ENCODE measurements at places on chromosomes 12 and 14. TPM values are rescaled to one million over a fixed set of nuclear protein-coding genes. Genes with fewer than 3 reads are reported as not detected.

- DNase-seq: no peak
Measured at GRCh38 chr12:57518176-57518919, 2.0 kb downstream of the DDIT3 start.

- DNase-seq: no peak
Measured at GRCh38 chr12:98403385-98403784, 112.0 kb upstream of the TMPO start.

GRCh38 chr12:18583655-18584054 is 154.2 kb downstream of the PLCZ1 start:
- DNase-seq: no peak

CEBPE gene
- total RNA-seq: not detected

DNA sequence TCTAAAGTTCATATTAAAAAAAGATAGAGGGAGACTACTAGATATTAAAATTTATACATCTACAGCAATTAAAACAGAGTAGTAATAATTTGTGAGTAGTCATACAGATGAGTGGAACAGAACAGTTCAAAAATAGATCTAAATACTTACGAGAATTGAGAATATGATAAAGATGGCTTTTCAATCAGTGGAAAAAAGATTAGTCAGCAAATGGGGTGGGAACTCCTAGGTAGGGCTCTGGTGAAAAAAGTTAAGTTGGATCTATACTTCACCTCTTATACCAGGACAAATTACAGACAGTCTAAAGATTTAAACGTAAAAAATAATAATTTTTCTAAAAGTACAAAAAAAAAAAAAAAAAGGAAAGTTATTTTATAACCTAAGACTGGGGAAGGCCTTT is 66.9 kb downstream of the GPATCH2L start:
- no peak for DNase-seq

CLEC4C gene
- total RNA-seq: not detected

MYF5 gene
- total RNA-seq: not detected

- DNase-seq: no peak
Measured at GRCh38 chr14:96844857-96845570, 47.8 kb downstream of the VRK1 start.

TAS2R42 gene
- not detected for total RNA-seq

DNA sequence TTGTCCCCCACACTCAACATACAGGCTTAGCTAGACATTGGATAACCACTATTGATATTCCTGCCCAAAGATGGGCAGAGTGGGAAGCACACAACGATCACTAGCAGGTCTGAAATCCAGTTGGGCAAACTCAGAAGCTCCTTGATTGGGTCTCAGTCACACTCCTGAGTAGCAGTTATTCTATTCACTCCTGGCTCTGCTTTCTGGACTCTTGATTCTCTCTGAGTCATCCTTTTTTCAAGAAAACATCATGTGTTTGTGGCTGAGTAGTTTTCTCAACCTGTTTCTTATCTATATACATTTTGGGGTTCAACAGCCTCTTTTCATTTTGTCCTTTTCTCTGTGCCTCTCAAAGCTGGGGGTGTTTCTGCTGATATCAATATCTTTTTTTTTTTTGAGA is 46.0 kb upstream of the MANSC4 start:
- no peak for DNase-seq

RFX4 gene
- total RNA-seq: not detected

DNA sequence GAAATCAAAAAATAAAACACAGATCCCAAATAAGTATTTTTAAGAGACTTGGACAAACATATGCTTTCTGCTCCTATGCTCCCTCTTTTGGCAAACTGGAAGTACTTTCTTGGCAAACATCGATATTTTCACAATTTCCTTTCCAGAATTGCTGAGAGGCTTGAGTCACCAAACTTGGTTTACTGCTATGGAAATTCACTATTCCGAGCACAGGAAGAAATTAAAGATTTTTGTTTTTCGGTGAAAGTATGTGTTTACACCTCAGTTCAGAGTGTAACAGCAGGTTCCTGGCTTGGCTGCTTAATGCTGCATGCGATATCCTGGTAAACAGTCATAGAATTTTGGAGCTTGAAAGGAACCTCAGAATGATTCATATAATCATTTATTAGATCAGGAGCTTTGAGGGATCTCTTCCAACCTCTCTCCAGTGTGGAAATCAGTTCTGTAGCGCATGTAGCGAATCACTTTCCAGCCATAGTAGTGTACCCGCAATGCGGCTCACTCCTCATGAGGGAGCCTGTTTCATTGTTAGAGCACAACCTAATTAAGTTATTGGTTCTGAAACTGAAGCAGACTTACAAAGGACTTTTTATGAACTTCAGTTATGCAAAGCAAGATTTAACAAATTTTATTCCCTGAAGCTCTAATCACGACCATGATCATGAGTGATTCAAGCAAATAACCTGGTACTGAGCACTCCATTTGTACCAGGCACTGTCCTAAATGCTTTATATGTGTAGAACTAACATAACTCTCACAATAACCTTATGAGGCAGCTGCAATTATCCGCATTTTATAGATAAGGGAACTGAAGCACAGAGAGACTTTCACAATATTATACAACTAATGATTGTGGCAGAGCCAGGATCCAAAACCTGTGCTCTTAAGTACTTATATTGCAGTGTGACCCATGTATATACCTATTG is 56.4 kb upstream of the ATP2A2 start:
- peak; percentile 28 for DNase-seq

GRCh38 chr12:103677905-103678304 is 90.8 kb downstream of the STAB2 start:
- no peak for DNase-seq

- no peak for DNase-seq
Measured at GRCh38 chr12:42462486-42462885, 127.1 kb downstream of the PRICKLE1 start.

DNA sequence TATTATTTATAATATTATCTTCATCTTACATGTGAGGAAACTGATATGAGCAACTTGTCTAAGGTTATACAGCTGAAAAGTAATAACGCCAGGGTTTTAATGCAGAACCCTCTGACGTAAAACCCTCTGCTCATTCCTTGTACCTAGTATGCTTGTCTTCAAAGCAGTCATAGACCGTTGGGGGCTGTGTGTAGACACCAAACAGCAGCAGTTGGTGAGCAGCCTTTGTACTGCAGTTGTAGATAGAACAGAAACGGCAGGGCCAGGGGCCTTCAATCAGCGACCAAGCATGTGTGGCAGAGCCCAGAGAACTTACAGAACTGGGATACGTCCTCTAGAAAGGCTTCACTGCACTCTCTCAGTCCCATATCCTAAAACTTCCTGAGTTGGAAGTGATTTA is 28.1 kb downstream of the EVL start:
- no peak for DNase-seq

DNA sequence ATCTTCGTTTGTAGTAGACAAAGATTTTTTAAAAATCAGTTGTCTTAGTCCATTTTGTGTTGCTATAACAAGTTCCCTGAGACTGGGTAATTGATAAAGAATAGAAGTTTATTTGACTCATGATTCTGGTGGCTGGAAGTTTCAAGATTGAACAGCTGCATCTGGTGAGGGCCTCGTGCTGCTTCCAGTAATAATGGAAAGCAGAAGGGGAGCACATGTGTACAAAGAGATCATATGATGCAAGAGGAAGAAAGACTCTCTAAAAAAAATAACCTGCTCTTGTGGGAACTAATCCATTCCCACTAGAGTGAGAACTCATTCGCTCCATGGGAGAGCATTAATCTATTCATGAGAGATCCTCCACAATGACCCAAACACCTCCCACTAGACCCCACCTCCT is 24.8 kb downstream of the MUCL1 start:
- DNase-seq: no peak

- no peak for DNase-seq
Measured at GRCh38 chr12:117466677-117467362, 105.4 kb upstream of the NOS1 start.

DNA sequence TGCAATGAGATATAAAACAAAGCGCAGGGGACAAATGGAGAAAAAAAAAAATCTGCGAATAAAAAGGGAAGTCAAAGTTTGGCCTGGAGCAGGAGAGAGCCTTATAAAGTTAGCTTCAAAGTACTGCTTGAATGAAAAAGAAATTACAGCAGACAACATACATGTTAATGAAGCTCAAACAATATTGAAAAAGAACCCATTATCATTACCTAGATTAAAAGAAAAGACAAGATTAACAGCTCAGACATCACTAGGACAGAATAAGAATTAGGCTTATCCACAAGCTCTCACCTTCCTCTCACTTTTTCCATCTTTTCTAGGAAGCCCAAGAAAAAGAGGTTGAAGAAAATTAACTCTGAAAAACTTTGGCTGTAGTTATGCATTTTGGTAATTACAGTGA is 503.5 kb downstream of the ETNK1 start:
- no peak for DNase-seq

GRCh38 chr12:12979731-12980259 is 20.3 kb downstream of the HEBP1 start:
- peak; percentile 86 for DNase-seq

KRT2 gene
- not detected for total RNA-seq

DNA sequence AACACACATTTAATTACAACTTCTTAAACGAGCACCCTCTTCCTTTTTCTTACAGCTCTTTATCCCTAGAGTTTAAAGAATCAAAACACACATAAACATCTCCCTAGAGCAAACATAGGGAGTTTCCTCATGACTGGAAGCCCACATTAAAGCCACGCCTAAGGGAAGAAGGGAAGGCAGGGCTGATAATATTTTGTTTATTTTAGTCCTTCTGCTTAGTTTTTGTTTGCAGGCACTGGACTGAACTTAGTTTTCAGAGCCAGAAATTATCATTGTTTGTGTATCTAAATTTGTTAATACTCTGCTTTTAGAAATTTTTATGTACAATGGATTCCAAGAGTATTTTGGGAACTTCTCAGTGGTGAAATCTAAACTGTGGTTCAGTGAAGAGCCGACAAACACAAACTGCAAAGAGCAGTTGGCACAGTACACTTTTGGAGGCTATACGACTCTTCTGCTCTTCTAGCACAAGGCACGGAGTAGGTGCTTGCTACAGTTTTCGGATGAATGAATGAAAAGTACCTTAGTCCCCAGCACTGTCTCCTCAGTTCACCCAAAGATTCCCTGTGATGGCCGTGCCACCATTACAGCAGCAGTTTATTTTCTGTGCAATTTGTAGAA is 17.6 kb upstream of the AMIGO2 start:
- DNase-seq: no peak

DNA sequence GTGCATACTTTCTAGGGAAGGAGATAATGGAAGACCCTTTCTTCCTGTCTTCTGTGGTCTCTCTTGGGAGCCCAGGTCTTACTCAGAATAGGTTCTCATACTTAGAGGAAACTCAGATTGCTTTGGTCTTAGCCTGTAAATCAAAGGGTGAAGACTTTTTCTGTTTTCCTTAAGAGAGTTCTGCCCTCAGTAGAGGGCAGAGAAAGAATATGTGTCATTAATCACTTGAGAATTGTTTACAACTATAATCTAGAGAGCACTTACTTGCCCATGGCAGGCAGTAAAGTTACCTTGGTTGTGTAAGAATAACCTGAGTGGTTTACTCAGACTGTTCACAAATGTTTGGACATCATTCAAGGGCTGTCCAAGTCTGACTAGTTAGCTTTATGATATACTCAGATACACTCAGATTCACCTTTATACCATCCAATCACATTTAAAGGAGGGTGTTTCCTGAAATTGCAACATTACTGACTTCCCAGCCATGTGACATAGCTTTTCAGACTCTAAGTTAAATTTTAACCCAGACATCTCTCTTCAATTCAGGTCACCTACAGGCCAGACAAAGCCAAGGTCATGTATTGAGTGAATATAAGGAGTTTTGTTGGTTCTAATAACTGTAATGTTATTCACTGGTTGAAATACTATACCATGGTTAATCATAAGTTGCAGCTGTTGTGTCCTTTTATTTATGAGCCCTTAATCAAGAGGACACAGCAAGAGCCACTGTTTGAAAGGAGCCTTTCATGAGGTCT is 372.2 kb downstream of the RAD51B start:
- peak; percentile 95 for DNase-seq

GRCh38 chr14:51318813-51319597 is 79.0 kb downstream of the TMX1 start:
- DNase-seq: no peak

DNA sequence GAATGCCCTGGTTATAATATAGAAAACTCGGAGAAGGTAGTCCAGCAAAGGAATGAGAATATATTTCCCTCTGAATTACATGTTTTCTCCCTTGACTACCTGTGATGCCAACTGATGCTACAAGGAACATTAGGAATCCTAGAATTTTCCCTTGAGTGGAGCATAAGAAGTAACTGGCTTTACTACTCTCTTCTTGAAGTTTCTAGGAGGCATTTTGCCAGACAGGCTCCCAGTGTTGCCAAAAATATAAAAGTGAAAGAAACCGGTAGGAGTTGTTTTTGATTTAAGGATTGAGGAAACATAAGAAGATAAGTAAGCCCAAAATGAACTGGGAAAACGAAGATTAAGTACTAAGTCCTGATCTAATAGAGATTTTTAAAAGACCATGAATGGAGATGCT is 693.4 kb downstream of the NOVA1 start:
- no peak for DNase-seq

DNA sequence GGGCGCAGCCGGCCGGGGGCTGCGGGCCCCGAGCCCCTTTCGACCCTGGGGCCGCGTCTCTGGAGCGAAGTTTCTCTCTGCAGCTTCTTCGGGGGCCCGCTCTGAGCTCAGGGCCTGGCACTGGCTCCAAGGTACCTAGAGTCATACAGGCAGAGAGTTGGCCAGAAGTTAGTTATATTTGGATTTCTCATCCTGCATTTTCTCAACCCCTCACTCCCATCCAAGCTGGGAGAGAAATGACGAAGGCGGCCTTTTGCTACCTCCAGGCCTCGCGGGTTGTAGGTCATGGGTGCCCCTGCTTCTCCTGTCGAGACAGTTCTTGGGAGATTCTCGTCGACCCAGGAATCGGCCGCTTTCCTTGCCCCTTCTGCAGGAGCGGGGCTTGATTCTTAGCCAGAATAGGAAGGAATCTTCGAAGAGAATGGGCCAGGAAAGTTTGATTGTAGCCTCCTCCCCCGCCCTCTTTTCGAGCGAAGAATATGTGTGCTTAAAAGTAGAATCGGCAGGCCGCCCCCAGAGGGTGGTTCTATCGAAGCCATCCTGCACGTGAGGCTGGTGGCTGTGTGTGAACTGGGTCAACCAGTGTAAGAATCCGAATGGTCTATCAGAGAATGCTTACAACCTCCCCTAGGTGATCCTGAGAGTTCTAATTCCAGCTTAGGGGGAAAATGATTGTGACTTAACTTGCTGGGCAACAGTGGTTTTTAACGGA is 785 bp downstream of the MLEC start:
- DNase-seq: no peak

DNA sequence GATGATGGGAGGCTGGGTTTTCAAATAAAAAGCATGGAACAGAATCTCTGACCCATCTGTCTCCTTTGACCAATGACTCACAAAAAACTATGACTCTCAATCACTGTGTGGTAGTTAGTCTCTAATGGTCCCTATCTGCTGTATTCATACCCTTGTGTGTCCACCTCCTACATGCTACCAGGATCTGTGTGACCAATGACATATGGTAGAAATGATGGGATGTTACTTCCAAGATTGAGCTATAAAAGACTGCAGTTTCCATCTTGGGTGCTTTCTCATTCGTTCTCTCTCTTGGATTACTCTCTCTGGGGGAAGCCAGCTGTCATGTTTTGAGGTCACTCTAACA is 144.7 kb upstream of the BTG1 start:
- no peak for DNase-seq

GRCh38 chr14:83912032-83912642 is 1617.8 kb upstream of the FLRT2 start:
- DNase-seq: no peak
